AG10803 (cell line): ENCODE measurements at places on chromosomes 2 and 18.

GRCh38 chr2:163341426-163341825 is 394.4 kb downstream of the FIGN start:
- peak; percentile 8 for DNase-seq

DNA sequence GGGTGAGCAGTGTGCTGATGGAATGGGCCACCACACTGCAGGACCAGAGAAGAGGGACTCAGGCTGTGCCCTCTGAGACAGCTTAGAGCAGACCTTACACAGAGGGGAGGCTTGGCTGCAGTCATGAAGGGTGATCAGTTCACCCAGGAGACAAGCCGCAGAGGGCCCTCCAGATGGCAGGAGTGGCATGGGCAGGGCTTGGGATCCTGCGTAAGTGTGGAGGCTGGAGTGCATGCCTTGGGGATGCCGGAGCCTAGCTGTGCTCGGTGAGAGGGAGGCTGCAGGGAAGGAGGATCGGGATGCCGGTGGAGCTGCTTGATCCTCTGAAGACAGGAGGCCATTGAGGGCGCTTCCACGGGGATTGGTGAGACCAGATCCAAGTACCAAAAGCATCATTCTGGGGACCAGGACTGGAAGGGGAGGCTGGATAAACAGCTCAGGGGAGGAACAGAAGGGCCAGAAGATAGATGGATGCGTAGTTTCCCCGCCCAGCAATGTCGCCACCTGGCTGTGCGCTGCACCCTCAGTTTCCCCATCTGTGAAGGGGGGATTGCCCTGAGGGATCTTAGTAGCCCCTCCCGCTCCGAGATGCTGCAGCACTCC is 163.4 kb downstream of the INHBB start:
- no peak for DNase-seq

DNA sequence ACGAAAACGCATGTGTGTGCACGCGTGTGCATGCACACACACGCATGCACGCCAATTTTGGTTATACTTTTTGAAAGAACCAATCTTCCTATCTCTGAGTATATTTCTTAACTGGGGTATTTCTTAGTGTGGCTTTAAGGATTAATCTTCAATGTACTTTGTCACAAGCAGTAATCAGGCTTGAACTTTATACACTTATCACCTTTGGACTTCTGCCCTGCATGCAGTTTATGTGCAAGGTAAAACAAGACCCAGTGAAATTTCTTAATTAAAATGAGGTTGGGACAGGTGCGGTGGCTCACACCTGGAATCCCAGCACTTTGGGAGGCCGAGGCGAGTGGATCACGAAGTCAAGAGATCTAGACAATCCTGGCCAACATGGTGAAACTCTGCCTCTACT is 85.3 kb downstream of the OSBPL6 start:
- no peak for DNase-seq

- peak; percentile 18 for DNase-seq
Observed at GRCh38 chr2:127105656-127106456, 1.1 kb downstream of the BIN1 start.

GRCh38 chr18:44130376-44130942 is 550.2 kb upstream of the SETBP1 start:
- DNase-seq, result peak; percentile 25
